ENCODE measurements at places on chromosomes 1 and 21.

DNA sequence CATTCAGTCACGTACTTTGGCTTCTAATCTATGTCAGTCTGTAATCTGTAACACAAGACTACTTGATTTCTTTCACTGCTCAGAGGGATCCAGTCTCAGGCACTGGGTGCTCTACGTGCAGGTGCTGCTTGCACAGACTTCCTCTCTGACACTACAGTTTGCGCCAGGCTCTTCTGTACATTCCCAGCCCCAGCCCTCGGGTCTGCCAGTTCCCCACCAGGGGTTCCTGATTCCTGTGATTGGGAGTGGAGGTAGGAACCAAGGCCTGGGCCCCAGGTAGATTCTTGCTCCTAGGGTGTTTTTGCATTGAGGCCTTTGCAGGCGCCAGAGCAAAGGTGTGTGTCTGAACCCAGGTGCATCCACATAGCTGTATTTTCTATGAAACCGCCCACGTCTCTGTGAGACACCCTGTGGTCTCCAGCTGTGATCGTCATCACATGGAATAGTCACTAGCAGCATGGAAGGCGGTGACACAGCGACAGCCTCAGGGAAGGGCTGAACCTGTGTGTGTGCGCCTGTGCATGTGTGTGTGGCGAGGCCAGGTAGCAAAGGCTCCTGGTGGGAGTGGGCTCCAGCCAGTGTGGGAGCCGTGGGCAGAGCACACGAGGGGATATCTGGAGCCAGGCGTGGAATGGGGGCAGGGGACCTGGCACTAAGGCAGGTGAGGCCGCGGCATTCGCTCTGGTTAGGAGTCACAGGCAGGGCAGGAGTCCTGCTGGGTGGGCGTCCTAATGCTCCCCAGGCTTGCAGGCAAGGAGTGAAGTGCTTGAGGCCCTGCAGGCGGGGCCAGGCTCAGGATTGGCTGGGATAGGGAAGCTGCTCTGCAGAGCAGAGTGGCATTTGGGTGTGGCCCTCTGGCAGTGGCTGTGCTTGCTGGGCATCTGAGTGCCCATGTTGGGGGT lies 5.2 kb downstream of the GJC2 start:
- no peak for DNase-seq

- no peak for DNase-seq
Observed at GRCh38 chr1:15353839-15354579, 55.7 kb upstream of the EFHD2 start.

DNA sequence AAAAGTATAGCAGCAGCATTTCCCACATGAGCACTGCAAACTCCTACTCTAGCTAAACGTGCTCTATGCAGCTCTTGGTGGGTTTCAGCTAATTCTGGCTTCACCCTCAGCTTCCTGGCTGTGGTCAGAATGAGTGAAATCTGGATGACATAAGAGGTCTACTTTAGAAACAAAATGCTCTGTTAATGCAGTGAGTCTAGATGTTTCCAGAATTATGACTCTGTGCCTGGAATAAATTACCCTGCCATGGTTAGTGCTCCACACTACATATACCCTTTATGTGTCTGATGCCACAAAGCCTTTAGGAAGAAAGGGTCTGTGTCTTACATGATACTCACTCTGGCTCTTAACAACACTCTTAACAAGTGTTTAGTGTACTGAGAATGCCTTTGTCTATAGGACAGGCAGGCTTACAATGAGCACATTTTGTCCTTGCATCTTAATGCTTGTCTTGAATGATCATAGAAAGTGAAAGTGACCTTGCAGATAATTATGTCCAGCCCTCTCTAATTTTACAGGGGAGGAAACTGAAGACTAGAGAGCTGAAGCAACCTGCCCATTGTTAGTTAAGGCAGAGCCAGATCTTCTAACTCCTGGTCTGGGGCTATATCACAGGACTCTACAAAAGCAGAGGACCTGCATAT lies 9.2 kb downstream of the S100A10 start:
- no peak for DNase-seq

- no peak for DNase-seq
Observed at GRCh38 chr1:184373155-184373554, 13.7 kb upstream of the C1orf21 start.

- no peak for DNase-seq
Observed at GRCh38 chr1:107533436-107533835, 392.6 kb downstream of the NTNG1 start.

DNA sequence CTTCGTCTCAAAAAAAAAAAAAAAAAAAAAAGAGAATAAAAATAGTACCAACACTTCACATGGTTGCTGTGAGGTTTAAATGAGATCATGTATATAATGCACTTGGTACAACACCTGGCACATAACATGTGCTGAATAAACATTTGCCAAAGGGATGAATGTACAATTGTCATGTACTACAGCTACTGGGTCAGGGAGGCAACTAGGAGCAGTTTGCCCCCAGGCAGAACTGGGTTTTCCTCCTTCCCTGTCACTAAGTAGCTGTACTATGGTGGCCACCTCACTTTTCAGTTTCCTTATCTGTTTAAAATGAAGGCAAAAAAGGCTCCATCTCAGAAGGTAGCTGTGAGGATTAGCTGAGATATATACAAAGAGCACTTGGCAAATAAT lies 11.5 kb downstream of the AK2 start:
- DNase-seq = no peak

DNA sequence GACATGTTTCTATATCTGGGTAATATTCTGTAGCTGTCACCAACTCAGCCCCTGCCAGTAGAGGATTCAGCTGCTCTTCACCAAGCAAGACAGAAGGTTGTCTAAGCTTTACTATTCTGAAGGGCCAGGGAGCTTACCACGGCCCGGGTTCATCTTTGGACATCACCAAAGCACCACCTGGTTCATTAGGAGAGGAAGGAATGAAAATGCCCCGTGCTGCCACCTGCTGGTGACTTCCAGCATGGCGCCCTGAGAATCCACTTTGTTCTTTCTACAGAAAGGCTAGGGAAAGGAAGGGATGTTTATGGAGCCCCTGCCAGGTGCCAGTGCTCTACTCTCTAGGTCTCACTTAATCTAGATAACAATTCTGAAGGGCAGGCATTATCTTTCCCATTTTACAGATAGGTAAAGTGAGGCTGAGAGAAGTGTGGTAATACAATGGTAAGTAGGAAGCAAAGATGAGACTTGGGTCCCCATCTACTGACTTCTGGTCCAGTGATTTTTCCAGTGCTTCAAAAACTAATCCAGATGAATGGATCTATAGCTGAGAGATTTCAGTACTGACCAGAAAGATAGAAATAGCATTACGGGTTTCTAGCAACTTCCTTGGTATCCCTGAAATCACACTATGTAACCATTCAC lies 79.5 kb downstream of the BEND5 start:
- peak; percentile 65 for DNase-seq

- DNase-seq = no peak
Observed at GRCh38 chr1:115726161-115726560, 42.4 kb downstream of the CASQ2 start.

DNA sequence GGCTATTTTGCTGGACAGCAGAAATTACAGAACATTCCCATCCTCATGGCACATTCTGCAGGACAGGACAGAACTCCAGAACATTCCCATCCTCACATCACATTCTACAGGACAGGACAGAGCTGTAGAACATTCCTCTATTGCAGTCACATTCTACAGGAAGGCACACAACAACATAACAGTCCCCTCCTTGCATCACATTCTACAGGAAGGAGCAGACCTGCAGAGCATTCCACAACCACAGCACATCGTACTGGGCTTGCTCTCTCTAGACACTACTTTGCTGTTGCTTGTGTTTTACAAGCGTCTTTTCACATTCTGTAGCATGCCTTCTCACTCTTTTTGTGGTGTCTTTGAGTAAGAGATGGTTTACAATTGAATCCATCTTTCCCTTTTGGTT lies 26.8 kb upstream of the ABCB10 start:
- no peak for DNase-seq

- DNase-seq = no peak
Observed at GRCh38 chr1:172270605-172271004, 149.9 kb upstream of the C1orf105 start.

DNA sequence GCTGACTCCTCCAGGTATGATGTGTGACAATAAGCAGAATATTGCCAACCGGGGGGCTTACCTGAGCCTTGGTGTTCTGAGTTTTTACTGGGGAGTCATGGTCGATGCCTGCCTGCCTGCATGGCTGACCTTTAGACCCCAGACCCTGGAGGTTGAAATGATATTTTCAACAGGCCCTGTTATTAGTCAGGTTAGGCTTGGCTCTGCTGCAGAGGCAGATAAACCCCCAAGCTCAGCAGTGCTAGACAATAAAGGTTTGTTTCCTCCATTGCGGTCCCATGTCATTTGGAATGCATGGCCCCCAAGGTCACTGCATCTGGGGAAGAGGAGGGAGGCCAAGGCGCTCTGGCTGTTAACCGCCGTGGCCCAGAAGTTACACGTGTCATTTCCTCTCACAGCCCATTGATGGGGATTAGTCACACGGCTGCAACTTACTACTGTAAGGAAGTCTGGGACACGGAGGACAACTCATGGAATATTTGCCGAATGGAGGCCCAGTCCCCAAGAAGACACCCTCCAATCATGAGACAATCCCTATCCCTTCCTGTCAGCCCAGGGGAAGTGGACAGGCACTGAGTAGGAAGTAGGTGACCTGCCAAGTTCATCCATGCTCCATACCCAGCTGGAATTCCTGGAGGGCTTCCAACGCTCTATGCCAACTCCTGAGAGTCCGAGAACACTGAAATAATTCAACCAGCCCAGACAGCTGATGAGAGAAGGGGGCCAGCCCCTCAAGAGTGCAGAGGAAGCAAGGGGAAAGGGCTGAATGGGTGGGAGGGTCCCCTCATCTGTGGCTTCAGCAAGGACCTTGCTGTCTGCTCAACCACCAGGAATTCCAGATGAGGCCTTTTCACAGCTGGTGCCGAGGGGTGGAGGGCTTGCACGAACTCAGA lies 97.3 kb downstream of the TAS1R2 start:
- no peak for DNase-seq

GRCh38 chr21:40120940-40121575 lies 253.8 kb downstream of the PCP4 start:
- no peak for DNase-seq

DNA sequence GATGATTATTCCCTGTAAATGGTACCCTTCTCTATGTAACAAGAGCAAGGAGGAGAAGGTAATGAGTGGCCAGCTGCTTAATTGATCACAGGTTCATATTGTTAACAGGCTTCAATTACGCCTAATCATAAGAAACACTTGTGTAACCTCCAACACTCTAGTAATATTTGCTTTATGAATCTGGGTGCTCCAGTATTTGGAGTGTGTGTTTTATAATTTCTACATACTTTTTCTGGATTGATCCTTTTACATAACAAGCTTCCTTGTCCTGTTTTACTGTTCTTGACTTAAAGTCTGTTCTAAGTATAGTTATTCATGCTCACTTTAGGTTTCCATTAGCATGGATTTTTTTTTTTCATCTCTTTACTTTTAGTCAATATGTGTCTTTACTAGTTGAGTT lies 984.2 kb downstream of the AMY1C start:
- no peak for DNase-seq

DNA sequence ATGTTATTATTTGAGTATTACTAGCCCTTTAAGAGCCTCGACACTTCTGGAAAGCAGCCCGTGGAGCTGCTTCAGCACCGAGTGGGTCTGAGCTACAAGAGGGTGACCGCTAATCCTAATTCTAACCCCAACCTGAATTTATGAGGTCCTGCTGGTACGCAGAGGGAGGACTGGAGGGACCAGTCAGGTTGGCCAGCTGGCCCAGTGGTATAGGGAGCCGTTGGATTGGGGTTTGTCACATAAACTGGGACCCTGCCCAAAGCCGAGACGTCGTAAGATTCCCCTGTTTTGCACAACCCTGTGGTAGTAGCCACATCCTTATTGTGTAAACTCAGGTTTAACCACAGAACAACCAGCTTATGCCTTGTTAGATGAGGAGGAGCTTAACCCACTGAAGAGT lies 60.8 kb upstream of the F3 start:
- DNase-seq = no peak

DNA sequence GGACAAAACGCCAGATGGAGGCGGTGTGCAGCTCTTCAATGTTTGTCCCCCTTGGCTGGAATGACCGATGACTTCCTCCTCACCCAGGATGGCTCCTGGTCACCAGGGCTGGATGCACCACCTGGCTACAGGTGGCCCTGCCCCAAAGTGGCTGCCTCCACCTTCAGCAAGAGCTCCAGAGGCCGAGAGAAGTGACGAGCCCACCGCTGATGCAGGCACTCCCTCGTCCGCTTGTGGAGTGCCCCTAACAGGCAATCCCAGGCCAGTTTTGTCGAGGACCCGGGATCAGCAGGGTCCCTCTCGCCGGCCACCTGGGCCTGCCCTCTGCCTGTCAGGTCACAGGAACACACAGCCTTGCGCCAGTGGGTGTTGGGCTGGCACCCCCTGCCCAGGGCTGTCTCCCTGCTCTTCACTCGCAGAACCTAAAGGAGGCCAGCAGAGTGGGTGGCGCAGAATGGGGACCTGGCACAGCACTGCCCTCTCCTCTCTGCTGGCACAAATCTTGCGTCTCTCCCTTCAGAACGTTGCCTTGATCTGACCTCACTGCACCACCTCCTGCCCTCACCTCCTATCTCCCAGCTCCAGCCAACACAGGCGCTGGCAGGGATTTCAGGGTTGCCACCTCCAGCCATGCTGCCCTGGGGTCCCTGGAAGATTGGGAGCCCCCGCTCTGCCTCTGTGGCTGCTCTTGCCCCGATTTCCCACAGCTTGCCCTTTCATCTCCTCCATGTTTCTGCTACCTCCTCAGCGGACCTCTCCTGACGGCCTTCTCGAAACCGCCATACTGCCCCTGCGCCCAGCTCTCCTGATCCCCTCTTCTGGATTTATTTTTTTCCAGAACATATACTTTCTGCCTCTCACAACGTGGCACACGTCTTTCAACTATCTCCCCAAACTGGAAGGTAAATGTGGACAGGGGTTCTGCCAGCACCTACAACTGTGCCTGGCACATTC lies 38.6 kb downstream of the SLC45A1 start:
- no peak for DNase-seq

GRCh38 chr1:229666585-229666984 lies 40.5 kb downstream of the URB2 start:
- peak; percentile 4 for DNase-seq

DNA sequence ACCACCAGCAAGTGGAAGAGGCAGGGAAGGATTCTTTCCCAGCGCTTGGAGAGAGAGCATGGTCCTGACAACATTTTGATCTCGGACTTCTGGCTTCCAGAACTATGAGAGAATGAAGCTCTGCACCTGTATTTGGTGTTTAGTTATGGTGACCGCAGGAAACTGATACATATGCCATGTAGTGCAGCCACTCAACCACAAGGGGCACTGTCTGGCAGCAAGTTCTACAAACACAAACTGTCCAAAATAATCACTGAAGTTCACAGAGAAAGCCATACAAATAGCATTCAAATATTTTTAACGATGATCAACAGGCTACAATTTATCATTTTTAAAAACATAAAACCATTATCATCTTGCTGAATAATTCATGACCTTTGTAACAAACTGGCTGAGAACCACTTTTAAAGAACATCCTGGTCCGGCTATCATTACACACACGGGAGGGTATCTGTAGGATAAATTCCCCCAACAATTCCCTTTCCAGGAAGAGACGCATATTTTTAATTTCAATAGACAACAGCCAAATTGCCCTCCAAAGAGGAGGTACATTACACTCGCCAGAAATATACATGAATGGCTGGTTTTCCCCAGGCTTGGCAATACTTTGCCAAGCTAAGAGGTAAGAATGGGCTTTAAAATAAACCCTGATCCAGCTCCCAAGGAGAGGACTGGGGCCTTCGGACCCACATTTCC lies 9.2 kb upstream of the CBR3 start:
- peak; percentile 72 for DNase-seq

GRCh38 chr21:36551731-36552433 lies 72.0 kb upstream of the CLDN14 start:
- DNase-seq = no peak

GRCh38 chr1:150997949-150998348 lies 8.8 kb downstream of the MINDY1 start:
- no peak for DNase-seq

Measured in HEK293T (cell line).